CD8-positive, alpha-beta memory T cell (primary cell): ENCODE measurements at places on chromosomes 5 and 9. TPM values are rescaled to one million over a fixed set of nuclear protein-coding genes. Genes with fewer than 3 reads are reported as not detected.

Gene COMMD10
- 17.4 TPM for total RNA-seq

Gene PCDHGA10
- total RNA-seq = 0.20 TPM

Gene GNA14
- not detected for total RNA-seq

Gene SLC23A1
- total RNA-seq = 0.33 TPM

Gene PLAA
- 39.2 TPM for total RNA-seq

Gene TMEM171
- not detected for total RNA-seq

Gene SPINK5
- not detected for total RNA-seq

Gene EGFL7
- total RNA-seq = 0.95 TPM

Gene SH3TC2
- total RNA-seq = not detected

Gene PLPPR1
- total RNA-seq = not detected

Gene PCDHGA12
- not detected for total RNA-seq

Gene PRDM9
- not detected for total RNA-seq

Gene ZBTB34
- total RNA-seq = 6.8 TPM

Gene OR1N2
- not detected for total RNA-seq

Gene ACSL6
- total RNA-seq = 21.8 TPM

Gene IFNA10
- not detected for total RNA-seq

Gene ZNF462
- total RNA-seq = 0.18 TPM

Gene UGT3A2
- not detected for total RNA-seq

Gene CTXN3
- total RNA-seq = not detected

Gene ZFAND5
- total RNA-seq = 91.0 TPM

Gene ECSCR
- 0.82 TPM for total RNA-seq

Gene KCNN2
- not detected for total RNA-seq

Gene AK6
- total RNA-seq = 104 TPM

Gene AK1
- total RNA-seq = 20.0 TPM

Gene LHX2
- total RNA-seq = not detected

Gene PNPLA7
- 2.4 TPM for total RNA-seq

Gene FAM169A
- total RNA-seq = 8.4 TPM

Gene NEUROG1
- total RNA-seq = not detected

Gene ODF2
- 65.0 TPM for total RNA-seq

Gene NANS
- 33.2 TPM for total RNA-seq

Gene SPATA31E1
- total RNA-seq = not detected

Gene TMEM267
- total RNA-seq = 19.6 TPM

Gene HMCN2
- total RNA-seq = not detected

Gene C5orf58
- not detected for total RNA-seq

Gene PFN3
- total RNA-seq = not detected

Gene ENHO
- 0.39 TPM for total RNA-seq

Gene CLINT1
- total RNA-seq = 73.1 TPM

Gene GLDC
- total RNA-seq = 3.1 TPM

Gene TYRP1
- not detected for total RNA-seq

Gene SELENOP
- total RNA-seq = 1.2 TPM

Gene SPINK6
- not detected for total RNA-seq

Gene CKMT2
- not detected for total RNA-seq

Gene ACTBL2
- not detected for total RNA-seq
